ENCODE measurements at places on chromosomes 5 and 9.

DNA sequence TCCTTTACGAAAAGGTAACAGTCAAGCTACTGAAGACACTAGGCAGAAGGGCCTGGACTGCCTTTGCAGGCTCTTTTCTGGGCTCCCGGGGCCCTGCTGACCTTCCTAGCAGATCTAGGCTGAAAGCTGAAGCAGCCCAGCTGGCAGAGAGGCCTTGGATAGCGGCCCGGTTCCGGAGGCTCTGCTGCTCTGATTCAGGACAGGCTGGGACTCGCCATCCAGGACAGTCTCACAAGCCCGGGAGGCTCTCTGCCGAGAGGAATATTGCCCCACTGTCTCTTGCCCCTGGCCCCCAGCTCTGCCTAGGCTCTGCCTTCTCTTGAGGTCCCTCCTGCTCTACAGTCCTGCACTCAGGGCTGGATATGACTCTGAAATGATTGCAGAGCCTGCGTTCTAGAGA, 67.8 kb downstream of the PSD2 start:
- DNase-seq: peak; percentile 80

DNA sequence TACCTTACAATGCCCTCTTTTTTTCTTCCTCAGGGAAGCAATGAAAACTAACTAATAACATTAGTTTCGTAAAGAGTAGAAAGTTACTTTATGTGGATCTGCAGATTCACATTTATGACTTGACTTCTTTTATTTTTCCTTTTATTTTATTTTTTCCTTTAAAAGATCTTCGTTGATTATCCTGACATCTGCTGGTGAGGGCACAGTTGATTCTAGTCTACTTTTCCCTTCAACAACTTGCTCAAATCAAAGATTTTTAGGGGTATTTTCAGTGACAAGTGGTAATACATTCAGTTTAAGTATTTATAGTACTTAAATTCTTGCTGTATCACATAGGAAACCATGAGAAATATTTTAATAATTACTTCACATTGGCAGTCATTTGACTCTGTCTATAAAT, 4.9 kb downstream of the EDIL3 start:
- DNase-seq: no peak

DNA sequence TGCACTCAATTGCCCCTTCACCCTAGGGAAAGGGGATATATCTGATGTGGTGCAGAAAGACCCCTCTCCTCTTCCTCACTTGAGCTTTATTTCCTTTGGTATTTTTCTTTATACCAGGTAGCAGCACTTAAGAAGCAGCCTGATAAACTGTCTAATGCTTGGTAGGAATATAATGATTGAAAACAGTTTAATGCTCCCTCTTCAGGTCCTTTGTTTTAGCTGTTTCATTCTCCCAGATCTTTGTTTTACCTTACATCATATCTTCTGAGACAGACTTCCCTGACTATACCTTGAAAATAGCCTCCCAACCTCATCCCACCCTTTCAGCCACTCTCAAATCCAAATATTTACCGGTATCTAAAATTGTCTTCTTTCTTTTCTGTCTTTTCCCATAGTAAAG, 87.9 kb downstream of the NUDT12 start:
- DNase-seq: no peak

DNA sequence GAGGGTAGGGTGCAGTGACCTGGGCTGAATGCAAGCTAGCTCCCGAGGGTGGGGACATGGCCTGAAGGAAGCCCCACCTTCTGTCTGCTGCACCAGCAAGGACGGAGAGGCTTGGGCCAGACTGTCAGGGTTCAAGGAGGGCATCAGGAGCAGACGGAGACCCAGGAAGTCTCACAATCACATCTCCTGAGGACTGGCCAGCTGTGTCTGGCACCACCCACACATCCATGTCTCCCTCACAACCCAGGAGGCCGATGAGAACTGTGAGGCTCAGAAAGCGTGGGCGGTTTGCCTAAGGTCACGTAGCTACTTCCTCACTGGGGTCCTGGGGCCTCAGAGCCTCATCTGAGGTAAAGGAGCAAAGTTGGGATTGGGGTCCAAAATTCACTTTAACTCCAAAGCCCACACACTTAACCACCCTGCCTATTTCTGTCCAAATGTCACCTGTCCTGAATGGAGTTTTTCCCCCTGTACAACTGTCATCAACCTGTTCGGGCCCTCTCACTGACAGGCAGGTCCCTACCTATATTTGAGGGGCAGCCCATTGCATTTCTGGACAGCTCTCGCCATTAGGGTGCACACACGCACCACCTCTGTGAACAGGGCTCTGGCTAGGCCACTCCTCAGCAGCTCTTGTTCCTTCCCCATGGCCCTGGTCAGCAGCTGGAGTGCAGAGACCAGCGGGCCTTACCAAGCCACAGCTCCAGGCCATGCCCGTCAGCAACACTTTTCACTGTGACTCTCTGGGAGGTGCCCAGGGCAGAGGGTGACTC, 3.4 kb downstream of the IL13 start:
- no peak for DNase-seq

DNA sequence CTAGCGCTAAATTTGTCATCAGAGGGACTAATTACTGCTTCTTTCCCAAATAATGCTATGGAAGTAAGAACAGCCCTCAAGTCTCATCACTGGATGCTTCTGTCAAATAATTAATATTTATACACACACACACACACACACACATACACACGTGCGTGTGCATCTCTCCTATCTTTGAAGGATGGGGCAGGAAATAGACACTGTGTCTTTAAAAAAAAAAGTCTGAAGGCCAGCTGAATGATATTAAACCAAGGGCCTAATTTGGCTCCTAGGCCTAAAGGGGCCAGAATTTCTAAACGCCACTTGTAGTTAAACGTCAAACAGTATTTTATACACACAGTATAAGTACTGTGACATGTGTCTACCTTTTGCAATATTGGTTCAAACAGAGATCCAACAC, 3.3 kb downstream of the SLF1 start:
- DNase-seq: no peak

DNA sequence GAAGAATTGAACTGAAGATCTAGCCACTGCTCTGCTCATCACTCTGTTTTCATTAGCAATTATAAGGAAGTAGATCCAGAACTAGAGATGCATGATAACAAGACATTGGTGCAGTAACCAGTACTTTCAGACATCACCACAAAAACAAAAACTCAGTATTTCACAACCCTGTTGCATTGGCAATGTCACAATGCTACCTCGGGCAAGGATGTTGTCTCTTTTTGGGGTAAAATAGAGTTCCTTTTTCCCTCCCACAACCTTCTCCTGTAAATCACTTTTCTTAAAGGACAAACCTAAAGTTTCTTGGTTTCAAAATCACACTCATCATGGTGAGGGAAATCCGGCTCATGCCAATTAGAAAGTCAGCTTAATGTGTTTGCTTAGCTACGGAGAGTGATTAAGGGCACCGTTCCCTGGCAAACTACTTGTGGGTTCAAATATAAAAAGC, 420.1 kb upstream of the MEF2C start:
- no peak for DNase-seq

DNA sequence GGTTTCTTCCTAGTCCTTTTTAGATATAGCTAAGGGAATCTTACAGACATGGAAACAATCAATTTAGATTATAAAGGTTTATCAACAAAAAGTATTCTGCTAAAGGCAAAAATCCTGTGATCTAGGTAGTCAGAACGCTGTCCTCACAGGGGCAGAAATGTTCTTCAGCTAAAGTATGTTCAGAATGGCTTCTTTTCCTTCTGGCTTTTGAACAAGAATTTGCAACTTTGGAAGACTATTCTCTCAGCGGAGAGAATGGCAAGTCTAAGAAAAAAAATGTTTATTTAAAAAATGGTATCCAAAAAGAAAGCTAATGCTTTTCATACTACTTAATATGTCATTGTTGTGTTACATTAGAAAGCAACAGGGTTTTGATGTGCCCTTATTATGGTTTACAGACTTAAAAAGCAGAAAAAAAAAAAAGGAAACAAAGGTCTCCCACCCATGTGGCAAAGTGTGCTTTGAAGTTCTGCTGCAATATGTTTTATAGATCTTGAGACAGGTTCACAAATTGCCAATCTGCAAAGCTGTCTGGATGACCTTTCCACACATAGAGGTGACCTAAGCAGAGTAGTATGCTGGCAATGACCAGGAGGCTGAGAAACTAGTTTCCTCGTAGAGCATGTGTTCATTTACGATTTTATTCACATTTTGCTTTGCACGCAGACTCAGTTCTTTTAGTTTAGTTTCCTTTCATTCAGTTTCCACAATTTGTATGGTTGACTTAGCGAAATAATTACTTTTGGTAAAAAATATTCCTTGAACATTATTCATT, 45.1 kb upstream of the PJA2 start:
- DNase-seq: no peak

DNA sequence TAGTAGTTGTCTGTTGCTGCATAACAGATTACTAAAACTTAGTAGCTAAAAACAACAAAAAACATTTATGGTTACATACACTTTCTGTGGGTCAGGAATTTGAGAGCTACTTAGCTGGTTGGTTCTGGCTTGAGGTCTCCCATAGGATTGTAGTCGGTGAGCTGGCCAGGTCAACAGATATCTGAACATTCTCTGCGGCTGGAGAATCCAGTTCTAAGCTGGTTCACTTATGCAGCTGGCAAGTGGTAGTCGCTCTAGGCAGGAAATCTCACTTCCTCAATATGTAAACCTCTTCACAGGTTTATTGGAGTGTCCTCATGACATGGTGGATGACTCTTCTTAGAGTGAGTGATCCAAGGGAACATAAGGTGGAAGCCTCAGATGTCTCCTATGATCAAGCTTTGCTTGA, 65.7 kb upstream of the TNFAIP8 start:
- no peak for DNase-seq

DNA sequence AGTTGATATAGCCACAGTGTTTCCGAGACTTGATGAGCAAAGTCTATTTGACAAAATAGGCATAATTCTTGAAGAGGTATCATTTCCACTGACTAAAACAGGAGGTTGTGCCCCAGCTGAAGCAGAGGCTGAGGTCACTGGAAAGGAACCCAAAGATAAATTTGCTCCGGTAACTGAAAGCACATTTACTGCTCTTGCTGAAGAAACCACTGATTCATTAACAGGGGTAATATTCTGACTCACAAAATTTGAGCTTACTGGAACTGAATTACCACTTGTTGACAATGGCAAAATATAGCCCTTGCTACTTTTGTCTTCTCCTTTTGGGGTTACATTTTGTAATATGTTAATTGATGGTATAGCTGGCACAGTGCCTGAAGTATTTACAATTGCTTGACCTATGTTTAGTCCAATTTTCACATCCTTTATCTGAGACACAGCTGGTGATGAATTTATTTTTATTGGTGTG, 30.2 kb downstream of the MLANA start:
- no peak for DNase-seq

DNA sequence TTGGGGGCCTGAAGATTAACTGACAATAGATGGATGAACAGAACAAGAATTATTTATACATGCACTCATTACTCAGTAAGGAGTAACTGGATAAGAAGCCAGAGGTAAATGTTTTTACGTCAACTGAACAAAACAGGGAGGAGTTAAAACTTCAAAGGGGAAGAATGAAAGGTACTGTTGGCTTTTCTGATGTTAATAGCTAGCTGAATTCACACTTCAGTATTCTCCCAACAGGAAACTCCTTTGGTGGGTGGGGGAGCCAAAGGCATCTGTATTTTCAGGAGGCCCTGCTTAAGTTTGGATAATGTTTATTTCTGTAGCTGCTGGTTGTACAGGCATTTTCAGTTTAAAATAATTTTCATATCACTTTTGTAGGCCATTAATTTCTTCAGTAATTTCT, 23.2 kb upstream of the RFK start:
- DNase-seq: no peak

- no peak for DNase-seq
Observed at GRCh38 chr9:90102292-90102901, 497.6 kb downstream of the GADD45G start.

- DNase-seq: no peak
Observed at GRCh38 chr5:140223567-140223966, 48.6 kb downstream of the CYSTM1 start.

DNA sequence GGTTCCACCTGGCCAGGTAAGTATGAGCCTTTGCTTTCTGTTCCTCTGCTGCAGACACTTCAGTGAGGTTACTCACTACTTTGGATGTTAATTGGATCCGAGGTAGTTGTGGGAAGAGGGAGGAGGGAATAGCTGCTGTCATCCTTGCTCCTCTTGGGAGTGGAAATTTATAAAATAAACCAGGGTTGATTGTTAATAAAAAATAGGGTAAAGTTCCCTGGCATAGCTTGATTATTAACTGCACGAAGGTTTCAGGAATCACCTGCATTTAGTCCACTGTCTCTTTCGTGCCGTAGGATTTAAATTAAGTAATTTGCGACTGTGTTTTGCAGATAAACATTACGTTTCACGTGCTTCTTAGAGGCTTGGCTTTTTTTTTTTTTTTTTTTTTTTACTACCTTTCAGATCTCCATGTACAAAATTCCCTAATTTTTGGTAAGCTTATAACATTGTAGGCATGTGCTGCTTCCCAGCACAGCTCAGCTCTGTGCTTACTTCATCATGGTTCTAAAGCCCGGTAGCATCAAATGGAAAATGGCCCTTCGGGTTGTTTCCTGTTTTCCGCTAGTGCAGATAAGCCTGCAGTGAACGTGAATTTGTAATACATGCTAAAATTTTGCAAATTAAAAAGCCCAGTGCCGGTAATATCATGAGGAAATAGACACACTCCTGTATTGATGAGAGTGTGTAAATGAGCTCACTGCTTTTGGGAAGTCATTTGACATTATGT, 26.9 kb upstream of the LTC4S start:
- DNase-seq: no peak

DNA sequence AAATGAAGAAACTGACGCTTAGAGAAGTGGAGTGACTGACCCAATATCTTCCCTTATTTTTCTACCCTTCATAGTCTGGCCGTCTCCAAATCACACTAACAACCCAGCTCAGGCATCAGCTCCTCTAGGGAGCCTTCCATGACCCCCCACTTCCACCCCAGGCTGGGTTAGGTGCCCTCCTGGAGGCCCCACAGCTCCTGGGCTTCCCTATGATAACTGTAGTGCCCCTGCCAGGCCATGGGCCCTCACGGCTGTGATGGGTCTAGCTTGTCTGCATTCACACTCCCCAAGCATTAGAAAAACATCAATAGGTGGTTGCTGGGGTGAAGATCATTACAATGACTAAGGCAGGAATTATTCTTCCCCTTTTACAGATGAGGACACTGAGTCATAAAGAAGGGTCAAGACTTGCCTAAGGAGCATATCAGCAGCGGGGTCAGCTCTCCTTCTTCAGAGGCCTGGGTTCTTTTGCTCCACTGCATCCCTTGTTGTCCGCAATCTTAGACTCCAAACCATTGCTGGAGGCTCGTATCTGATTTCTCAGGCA, 7.3 kb downstream of the CORO2A start:
- no peak for DNase-seq

GRCh38 chr9:134178768-134179551, 14.6 kb upstream of the RNU6ATAC start:
- no peak for DNase-seq

DNA sequence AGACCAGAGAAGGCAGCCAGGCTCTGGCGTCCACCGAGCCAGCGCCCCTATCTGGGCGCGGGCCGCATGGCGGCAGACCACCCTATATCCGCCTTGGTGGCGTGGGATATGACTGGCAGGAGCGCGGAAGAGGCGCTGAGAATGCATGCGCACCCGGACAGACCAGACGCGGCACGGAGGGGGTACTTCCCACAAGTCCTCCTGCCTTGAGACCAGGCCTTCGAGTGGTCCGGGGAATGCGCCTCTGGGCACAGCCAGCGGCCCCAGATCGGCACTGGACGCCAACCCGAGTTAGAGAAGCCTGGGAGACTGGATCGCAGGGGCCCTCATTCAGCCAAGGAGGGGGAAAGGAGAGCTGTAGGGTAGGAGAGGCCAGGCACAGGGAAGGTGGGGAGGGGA, 2.5 kb upstream of the LMX1B start:
- DNase-seq: no peak

- no peak for DNase-seq
Observed at GRCh38 chr9:132997591-132997990, 19.1 kb downstream of the GFI1B start.
